ENCODE measurements at places on chromosomes 4 and X.

DNA sequence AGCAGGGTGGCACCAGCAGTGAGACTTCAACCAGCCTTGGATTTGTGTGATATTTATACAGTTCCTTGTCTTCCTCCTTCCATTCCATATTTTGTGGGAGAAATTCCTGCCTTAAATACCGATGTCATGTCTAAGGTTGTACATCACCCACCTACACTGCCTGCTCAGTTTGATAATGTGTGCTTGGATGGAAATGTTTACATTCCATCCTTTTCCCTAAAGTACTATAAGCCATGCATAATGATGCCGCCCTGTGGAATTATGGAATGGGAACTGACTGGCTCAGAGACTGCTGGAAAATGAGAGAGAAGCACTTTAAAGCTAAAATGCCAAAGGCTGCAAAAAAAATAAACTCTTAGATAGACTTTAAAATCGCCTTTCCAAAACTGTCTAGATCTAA is 11.3 kb upstream of the GLUD2 start:
- no peak for DNase-seq
- no peaks in the 10 kb centered on the region for H3K36me3 ChIP-seq
- no peaks in the 10 kb centered on the region for H3K27me3 ChIP-seq
- no peak overlapping the region for H3K27ac ChIP-seq
- no peaks in the 10 kb centered on the region for H3K4me1 ChIP-seq

DNA sequence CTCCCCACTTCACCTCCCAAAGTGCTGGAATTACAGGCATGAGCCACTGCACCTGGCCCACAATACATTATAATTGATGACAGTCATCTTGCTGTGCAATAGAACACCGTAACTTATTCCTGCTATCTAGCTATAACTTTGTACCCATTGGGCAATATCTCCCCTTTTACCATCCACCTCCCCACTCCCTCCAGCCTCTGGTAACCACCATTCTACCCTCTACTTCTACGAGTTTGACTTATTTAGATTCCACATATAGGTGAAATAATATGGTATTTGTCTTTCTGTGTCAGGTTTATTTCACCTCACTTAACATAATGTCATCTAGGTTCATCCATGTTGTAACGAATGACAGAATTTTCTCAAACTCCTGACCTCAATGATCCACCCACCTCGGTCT is 8.2 kb upstream of the TEX11 start:
- H3K4me1 ChIP-seq: no peaks in the 10 kb centered on the region
- no peaks in the 10 kb centered on the region for H3K27me3 ChIP-seq
- no peaks in the 10 kb centered on the region for H3K36me3 ChIP-seq

DNA sequence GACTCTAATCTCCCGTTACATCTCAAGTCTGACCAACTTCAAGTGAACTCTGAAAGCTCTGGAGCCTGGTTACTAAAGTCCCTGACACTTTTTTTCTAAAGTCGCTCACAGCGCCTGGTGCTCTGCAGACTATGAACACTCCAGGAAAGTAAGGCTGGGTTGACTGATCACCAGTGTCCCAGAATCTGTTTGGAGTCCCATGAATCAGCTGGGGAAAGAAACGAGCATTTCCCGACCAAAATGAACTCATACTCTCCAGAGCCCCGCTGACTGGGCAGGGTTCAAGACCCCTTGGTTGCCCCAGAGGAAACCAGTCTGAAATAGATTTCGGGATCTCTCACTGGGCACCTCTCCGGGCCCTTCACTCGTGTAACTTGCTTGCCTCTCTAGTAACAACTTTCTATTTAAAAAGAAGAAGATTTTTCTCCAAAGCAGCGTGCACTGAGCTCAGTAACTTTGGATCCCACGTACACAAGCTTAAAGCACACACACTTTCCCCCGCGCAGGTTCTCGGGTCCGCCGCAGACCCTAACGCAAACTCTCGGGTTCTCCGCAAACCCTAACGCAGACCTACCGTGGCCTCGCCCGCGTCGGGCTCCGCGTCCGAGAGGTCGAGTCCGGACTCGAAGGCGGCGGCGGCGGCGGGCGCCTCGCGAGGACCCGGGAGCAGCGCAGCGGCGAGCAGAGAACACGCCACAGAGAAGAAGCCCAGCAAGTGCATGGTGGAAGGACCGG is 964 bp downstream of the VEGFC start:
- DNase-seq: no peak
- no peaks in the 10 kb centered on the region for H3K36me3 ChIP-seq
- H3K4me1 ChIP-seq: no peaks in the 10 kb centered on the region
- H3K4me3 ChIP-seq: no peak overlapping the region
- no peak overlapping the region for H3K27ac ChIP-seq

- H3K27ac ChIP-seq: no peak overlapping the region
- no peaks in the 10 kb centered on the region for H3K27me3 ChIP-seq
- no peak overlapping the region for H3K4me3 ChIP-seq
- peaks cover 19% of the 10 kb centered on the region for H3K4me1 ChIP-seq
- no peak for DNase-seq
Measured at GRCh38 chrX:129634541-129634940, 20.2 kb downstream of the APLN start.

DNA sequence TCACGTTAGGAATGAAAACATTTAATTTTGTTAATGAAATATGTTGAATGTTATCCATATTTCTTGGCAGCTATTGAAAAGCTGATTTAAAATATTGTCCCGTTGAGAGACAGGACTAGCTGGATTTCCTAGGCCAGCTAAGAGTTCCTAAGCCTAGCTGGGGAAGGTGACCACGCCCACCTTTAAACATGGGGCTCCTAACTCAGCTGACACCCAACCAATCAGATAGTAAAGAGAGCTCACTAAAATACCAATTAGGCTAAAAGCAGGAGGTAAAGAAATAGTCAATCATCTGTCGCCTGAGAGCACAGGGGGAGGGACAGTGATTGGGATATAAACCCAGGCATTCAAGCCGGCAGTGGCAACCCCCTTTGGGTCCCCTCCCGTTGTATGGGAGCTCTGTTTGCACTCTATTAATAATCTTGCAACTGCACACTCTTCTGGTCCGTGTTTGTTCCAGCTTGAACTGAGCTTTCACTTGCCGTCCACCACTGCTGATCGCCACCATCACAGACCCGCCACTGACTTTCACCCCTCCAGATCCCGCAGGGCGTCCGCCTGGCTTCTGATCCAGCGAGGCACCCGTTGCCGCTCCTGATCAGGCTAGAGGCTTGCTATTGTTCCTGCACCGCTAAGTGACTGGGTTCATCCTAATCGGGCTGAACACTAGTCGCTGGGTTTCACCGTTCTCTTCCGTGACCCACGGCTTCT is 308.9 kb downstream of the GLUD2 start:
- peak overlapping the region; percentile 89 for H3K27ac ChIP-seq
- no peaks in the 10 kb centered on the region for H3K27me3 ChIP-seq
- DNase-seq: no peak
- no peaks in the 10 kb centered on the region for H3K36me3 ChIP-seq

- no peaks in the 10 kb centered on the region for H3K27me3 ChIP-seq
- no peaks in the 10 kb centered on the region for H3K4me1 ChIP-seq
- DNase-seq: no peak
- H3K36me3 ChIP-seq: no peaks in the 10 kb centered on the region
Measured at GRCh38 chr4:55706541-55706940, 70.4 kb upstream of the NMU start.

GRCh38 chr4:183430317-183430993 is 14.0 kb upstream of the CDKN2AIP start:
- H3K27me3 ChIP-seq: no peaks in the 10 kb centered on the region
- no peaks in the 10 kb centered on the region for H3K4me1 ChIP-seq
- DNase-seq: no peak
- no peak overlapping the region for H3K4me3 ChIP-seq
- H3K36me3 ChIP-seq: no peaks in the 10 kb centered on the region
- no peak overlapping the region for H3K27ac ChIP-seq

DNA sequence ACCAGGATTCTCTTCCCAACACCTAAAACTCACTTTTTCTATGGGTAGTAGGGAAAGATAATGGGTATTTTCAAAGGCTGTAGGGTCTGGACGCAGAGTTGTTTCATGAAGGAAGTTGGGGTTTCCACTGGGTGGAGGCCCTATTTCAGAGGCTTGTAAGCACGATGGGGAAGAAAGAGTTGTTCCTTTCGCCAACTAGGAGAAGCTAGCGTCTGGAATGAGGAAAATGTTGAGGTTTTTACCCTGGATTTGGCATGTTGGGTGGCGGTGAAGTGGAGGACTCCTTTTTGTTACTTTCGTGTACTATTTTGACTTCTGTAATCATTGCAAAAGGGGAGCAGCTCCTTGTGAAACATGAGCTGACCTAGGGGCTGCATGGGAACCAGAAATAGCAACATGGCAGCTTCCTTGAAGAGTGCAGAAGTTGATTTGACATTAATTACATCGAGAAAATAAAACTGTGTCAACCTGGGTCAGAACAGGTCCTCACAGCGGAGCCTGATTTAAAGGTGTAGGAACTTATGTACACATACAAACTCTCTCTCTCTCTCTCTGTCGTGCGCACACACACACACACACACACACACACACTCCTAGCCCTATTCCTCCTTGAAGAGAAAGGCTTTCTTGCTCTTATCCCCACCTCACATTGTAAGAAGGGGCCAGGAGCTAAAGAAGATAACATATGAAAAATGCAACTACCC is 19.1 kb downstream of the VSIG4 start:
- H3K4me3 ChIP-seq: peak overlapping the region; percentile 55
- H3K27ac ChIP-seq: peak overlapping the region; percentile 96
- peaks cover 51% of the 10 kb centered on the region for H3K36me3 ChIP-seq
- no peaks in the 10 kb centered on the region for H3K27me3 ChIP-seq

DNA sequence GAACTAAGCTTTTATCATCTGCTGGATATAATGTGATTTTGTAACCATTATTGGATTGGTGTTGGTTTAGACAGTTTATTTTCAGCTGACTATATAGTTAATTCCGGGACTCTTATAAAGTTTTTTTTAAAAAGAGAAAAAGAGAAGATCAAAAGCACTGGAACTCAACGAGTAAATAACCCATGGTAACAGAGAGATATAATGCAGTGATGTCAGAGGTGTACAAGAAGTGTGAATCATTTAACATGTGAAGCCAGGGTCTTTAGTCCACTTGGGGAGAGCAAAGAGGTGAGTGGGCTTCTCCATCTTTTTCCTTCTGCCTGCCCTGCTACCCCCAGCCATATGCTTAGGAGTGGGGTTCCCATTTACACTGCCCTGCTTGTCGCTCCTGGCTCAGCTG is 3.2 kb downstream of the TMEM165 start:
- peaks cover 54% of the 10 kb centered on the region for H3K36me3 ChIP-seq
- peak overlapping the region; percentile 34 for H3K27ac ChIP-seq
- H3K4me3 ChIP-seq: peak overlapping the region; percentile 97
- peaks cover 6% of the 10 kb centered on the region for H3K4me1 ChIP-seq

DNA sequence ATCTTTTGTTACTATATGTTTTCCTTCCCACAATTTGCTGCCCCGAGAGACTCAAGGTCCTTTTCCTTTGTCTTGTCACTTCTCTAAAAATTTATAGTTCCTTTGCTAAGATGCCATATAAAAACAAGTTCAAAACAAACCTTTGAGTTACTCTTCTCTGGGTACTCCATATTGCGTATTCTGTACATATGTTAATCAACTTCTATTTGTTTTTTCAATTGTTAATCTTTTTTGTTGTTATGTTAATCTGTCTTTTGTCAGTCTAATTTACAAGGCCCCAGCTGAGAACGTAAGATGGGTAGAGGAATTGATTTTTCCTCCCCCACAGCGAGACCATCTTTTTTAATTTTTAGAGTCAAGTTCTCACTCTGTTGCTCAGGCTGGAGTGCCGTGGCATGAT is 7.2 kb upstream of the PPEF2 start:
- no peaks in the 10 kb centered on the region for H3K4me1 ChIP-seq
- no peaks in the 10 kb centered on the region for H3K36me3 ChIP-seq
- no peak for DNase-seq
- H3K4me3 ChIP-seq: no peak overlapping the region

DNA sequence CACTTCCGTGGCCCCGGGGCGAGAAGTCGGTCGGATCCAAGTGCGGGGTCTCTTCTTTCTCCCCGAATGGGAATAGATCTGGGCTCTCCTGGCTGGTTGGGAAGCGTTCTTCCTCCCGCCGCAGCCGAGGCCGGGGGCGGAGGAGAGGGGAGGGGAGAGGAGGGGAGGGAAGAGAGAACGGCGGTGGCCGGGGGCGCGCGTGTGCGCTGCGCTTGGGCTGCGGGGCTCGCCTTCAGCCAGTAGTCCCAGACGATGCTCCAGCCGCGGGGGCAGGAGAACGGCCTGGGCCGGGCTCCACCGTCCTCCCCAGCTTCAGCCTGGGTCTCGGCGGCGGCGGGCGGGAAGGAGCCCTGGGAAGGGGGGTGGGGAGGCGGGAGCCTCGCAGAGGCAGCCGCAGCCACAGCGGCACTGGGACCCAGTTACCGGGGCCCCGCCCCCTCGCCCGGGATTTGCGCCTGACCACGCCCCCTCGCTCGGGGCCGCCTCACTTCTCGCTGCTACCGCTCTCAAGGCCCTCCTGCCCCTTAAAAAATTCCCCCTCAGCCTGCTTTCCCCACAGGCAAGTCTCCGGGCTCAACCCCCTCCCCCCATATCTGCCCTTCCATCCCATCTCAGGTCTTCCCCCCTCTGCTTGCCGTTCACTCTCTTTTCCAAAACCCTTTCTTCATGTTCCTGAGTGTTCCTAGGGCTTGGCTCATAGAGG is at the start of gene FGD1:
FGD1 (minus strand) TSS at position 421 of the 703 bp plus-strand sequence. CDS start 802 bp downstream, outside the sequence.
- 0 out of 3 replicates have a peak, but pooled peaks cover 3% of the 10 kb centered on the region for H3K4me1 ChIP-seq
- H3K27ac ChIP-seq: no peak within 1 kb of the TSS
- peak within 1 kb of the TSS; percentile 13 for H3K4me3 ChIP-seq

DNA sequence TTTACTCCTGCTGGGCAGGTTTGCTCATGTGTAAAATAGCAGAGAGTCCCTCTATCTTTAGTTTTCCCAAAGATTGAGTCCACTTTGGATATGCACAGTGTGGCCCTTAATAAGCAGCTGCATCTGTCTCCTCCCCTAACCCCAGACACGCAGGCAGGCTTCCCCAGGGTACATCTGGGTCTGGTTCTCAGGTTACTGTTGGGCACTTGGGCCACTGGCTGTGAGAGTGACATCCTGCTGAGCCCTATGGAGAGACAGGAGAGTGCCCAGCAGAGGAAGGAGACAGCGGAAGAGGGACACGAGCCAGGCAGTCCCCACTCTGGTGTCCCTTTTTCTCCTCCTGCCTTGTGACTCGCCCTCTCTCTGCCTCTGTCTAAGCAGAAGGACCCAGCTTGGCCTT is 16.0 kb downstream of the XK start:
- H3K4me1 ChIP-seq: no peaks in the 10 kb centered on the region
- H3K36me3 ChIP-seq: peaks cover 9% of the 10 kb centered on the region
- H3K4me3 ChIP-seq: no peak overlapping the region
- no peak for DNase-seq
- no peak overlapping the region for H3K27ac ChIP-seq

DNA sequence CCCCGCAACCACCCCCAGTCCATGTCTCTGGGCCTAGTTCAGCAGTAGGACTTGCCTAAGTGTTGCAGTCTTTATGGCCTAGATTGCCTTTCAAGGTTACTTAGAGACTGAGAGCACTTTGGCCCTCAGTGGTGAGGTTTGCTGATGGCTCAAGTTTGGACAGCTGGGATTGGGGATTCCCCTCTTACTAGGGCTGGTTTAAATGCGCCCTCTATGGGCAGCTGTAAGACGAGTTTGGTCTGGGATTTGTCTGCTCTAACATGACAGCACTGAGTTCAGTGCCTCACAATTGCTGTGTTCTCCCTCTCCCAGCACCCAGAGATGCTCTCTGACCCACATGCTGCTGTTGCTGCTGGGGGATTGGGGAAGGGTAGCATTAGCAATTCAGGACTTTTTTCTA is 23.1 kb downstream of the DACH2 start:
- peak; percentile 11 for DNase-seq
- no peaks in the 10 kb centered on the region for H3K27me3 ChIP-seq
- no peaks in the 10 kb centered on the region for H3K36me3 ChIP-seq
- no peaks in the 10 kb centered on the region for H3K4me1 ChIP-seq
- no peak overlapping the region for H3K27ac ChIP-seq
- H3K4me3 ChIP-seq: no peak overlapping the region

Measured in K562 (cell line).